ENCODE measurements at places on chromosomes 1 and 21. TPM values are rescaled to one million over a fixed set of nuclear protein-coding genes. Genes with fewer than 3 reads are reported as not detected.

NHLH1 gene
- polyA plus RNA-seq: 0.26 TPM

EXOC8 gene
- 2.6 TPM for polyA plus RNA-seq

VASH2 gene
- 1.2 TPM for polyA plus RNA-seq

ALG14 gene
- 1.6 TPM for polyA plus RNA-seq

S100A5 gene
- polyA plus RNA-seq: 0.55 TPM

KIF14 gene
- 2.3 TPM for polyA plus RNA-seq

TMEM51 gene
- 11.6 TPM for polyA plus RNA-seq

UBL4B gene
- polyA plus RNA-seq: not detected

LRRC53 gene
- polyA plus RNA-seq: not detected

INAVA gene
- polyA plus RNA-seq: 0.07 TPM

PLD5 gene
- not detected for polyA plus RNA-seq

SSBP3 gene
- 40.6 TPM for polyA plus RNA-seq

CASQ2 gene
- not detected for polyA plus RNA-seq

TBX19 gene
- polyA plus RNA-seq: 0.89 TPM

SLAMF6 gene
- not detected for polyA plus RNA-seq

AMPD1 gene
- not detected for polyA plus RNA-seq

TMEM52 gene
- 1.9 TPM for polyA plus RNA-seq

CDC20 gene
- 115 TPM for polyA plus RNA-seq

MFAP2 gene
- polyA plus RNA-seq: 13.9 TPM

SLC66A1 gene
- polyA plus RNA-seq: 18.9 TPM

C1orf216 gene
- polyA plus RNA-seq: 10.1 TPM

RCAN3 gene
- polyA plus RNA-seq: 4.0 TPM

BSND gene
- polyA plus RNA-seq: not detected

PRMT6 gene
- 12.5 TPM for polyA plus RNA-seq

FCRL3 gene
- polyA plus RNA-seq: not detected

GJA5 gene
- polyA plus RNA-seq: 0.07 TPM

AK5 gene
- polyA plus RNA-seq: 20.7 TPM

NLRP3 gene
- polyA plus RNA-seq: 0.03 TPM

MATN1 gene
- polyA plus RNA-seq: 0.27 TPM

RUSC1 gene
- polyA plus RNA-seq: 32.7 TPM

AMY1A gene
- not detected for polyA plus RNA-seq

PPIAL4G gene
- polyA plus RNA-seq: not detected

Data from IMR-90 (cell line).